Fibroblast of lung (primary cell): ENCODE measurements at places on chromosomes 6 and 20.

DNA sequence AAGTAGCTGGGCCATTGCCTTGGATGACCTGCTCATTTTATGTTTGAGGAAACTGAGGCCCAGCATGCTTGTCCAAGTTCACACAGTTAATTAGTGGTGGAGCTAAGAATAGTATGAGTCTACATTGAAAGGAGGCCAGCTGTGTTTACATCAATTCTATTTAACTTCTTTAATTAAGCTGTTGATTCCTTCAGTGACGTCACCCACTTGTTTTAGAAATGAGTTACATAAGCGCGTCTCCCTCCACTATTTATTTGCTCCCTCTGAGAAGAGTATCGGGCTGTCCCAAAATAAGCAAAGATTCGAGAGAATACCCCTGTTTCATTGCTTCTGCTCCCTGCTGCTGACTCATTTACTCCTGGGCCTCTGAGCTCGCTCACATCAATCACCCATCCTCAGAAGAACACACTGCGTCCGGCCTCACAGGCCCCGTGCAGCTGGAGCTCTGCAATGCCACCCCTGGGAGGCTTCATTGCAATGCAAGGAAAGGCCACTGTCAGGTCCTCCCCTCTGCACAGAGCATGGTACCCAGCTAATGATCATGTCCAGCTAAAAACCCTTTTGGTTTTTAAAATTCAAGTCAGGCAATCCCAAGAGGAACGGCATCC, 74.8 kb upstream of the BMP2 start:
- peak; percentile 64 for DNase-seq

DNA sequence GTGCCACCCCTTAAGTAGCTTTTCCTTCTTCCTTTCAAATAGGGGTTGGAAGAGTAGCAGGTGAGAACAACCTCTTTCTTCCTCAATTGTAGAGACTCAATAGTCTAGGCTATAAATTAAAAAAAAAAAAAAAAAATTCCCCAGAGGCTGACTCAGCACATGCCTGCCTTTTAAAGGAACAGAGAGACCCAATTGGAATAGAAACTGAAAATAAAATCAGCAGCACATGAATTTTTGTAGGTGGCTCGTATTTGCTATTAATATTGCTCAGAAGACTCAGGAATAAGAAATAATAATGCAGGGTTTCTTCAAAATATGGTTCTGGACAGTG, 19.3 kb downstream of the TOP1 start:
- DNase-seq, result no peak

GRCh38 chr6:149560736-149561135, 5.4 kb upstream of the GINM1 start:
- DNase-seq, result no peak

DNA sequence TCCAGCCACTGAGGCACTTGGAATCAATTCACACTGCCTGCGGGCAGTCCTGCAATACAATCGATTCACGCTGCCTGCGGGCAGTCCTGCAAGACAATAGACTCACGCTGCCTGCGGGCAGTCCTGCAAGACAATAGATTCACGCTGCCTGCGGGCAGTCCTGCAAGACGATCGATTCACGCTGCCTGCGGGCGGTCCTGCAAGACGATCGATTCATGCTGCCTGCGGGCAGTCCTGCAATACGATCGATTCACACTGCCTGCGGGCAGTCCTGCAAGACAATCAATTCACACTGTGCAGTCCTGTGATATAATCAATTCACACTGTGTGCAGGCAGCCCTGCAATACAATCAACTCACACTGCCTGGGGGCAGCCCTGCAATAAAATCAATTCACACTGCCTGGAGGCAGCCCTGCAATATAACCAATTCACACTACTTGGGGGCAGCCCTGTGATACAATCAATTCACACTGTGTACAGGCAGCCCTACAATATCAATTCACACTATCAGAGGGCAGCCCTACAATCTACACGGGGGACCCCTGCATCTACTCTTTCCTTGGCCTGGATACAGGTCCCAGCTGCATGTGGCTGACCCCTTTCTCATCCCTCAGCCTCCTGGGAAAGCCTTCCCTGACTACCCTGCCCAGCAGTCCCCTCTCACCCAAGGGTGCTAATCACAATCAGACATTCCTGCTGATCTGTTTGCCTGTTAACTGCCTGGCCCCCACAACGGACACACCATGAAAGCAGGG, 10.4 kb downstream of the TAF4 start:
- no peak for DNase-seq

DNA sequence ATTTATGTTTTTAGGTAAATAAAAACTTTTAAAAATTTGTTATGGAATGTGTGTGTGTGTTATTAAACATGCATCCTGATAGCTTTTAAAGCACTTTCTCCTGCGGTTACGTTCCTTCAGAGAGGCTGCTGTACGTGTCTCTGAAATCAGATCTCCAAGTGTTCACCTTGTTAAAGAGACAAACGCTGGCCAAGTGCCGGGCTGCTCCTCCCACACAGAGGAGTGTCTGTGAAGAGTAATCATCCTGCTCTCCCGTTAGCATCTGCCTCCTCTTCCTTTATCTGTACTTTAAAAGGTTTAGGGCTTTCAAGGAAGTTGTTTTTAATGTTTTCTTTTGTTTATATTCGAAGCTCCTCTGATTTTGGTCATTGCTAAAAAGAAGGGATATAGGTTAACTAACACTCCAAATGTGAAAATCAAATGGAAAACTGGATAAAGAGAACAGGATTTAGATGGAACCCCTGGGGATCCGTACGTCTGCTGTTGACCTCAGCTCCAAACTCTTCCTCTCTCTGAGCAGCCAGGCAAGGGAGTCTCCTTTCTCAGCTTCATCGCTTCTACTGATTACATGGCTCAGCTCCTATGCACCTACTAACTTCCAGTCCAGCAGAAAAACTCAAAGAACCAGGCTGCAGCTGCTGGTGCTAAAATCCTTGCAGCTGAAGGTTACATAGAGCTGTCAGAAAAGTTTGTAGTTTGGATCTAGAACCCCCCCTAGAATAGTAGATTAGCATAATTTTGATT, 20.0 kb downstream of the IRF4 start:
- no peak for DNase-seq
